Fibroblast of mammary gland (primary cell): ENCODE measurements at places on chromosomes 1 and 21.

DNA sequence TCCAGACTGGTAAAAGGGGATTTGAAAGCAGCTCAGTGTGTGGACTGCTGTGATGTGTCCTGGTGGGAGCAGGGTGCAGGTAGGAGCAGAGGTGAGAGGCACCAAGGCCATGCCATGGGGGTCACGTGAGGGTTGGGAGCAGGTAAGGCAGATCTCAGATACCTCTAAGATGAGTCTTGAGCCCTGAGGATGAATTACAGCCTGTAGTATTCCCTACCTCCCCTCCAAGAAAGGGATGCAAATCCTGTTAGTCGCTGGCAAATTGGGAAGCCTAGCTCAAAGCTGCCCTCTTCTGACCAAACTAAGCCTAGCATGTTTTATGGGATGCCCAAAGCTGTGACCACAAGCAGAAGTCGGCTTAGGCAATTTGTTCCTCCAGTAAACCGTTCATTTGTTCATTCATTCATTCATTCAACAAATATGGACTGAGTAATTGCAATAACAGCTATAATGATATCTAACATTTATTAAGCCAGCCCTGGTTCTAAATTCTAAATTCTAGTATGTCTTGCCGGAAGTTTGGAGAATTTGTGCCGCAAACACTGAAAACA is 3.9 kb upstream of the NUAK2 start:
- peak; percentile 82 for DNase-seq

DNA sequence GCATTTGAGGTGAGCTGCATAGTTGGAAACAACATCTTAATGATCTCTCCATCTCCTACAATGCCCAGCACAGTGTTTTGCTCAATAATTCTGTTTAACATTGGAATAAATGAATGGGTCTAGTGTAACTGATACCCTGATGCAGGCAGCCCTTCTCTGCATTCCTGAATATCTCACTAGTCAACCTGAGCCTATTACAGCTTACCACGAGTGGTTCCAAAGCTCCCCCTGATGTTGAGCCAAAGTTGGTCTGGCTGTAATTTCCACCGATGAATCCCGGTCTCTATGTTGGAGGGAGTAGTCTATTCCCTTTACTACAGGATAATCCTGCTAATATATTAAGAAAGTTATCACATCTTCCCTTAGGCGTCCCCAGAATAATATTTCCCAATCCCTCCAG is 63.8 kb downstream of the ZBTB18 start:
- DNase-seq, result no peak

DNA sequence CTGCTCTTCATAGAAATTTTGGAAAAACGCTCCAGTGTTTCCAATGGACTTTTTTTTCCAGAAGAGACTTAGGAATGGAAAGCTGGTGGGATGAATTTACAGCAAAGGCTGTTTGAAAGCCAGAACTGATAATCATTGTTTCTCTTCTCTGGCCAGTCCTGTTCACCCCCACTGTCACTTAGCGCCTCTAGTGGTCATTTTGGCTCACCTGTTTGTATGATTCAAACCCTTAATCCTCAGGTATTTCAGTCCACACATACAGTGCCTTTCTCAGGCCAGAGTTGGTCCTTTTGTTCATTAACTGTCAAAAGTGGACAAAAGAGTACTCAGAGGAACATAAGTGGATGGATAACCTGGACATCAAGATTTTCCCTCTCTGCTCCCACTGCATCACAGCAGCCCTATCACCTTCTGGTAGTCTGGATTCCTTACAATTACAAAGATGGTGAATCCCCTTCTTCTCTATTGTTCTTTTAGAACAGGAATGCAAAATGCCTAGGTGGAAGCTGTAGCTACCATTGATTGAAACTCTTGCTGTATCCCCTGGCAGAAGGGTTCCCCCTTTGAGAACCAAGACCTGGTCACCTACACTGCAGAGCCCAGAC is 177.6 kb upstream of the OLFM3 start:
- no peak for DNase-seq

DNA sequence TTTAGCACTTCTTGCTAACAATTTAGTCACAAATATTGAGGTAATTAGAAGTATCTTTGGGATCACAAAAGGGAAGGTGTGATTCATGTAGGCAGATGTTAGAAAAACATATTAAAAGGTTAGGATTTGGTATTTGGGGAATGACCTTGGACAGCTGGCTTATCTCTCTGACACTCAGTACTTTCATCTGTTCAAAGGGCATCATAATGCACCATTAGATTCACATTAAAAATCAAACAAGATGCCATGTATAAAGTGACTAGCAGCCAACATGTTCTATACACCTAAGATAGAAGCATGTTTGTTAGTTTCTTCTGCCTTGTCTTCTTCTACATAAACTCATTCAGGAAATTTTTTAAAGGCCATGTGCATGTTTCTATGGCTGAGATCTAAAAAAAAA is 56.5 kb upstream of the ESRRG start:
- DNase-seq, result no peak

- no peak for DNase-seq
Observed at GRCh38 chr1:184541537-184542152, 154.8 kb downstream of the C1orf21 start.

- no peak for DNase-seq
Observed at GRCh38 chr1:107897438-107898345, 67.3 kb downstream of the VAV3 start.

- peak; percentile 76 for DNase-seq
Observed at GRCh38 chr1:36279110-36279788, 26.9 kb upstream of the SH3D21 start.

GRCh38 chr1:218369688-218370511 is 24.8 kb downstream of the TGFB2 start:
- peak; percentile 61 for DNase-seq

GRCh38 chr1:233443040-233443760 is 115.7 kb downstream of the MAP3K21 start:
- peak; percentile 22 for DNase-seq

DNA sequence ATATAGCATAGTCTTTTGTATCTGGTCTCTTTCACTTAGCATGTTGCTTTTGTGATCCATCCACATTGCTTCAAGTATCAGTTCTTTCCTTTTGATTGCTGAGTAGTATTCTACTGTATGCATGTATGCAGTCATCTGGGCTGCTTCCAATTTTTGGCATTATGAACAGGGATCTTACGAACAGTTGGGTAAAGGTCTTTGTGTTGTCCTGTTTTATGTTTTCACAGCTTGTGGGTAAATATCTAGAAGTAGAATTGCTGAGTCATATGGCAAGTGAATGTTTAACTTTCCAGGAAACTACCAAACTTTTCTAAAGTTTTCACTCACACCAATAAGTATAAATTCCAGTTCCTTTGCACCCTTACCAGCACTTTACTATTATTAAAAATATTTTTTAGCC is 60.9 kb downstream of the LHX4 start:
- peak; percentile 67 for DNase-seq

- peak; percentile 17 for DNase-seq
Observed at GRCh38 chr1:199157494-199157893, 518.7 kb downstream of the PTPRC start.
